ENCODE measurements at places on chromosomes 1 and 21.

- no peak for DNase-seq
These were observed 3.8 kb downstream of the NCDN start for GRCh38 chr1:35561297-35561971.

- DNase-seq, result no peak
These were observed 777.5 kb downstream of the ADGRL2 start for GRCh38 chr1:82578086-82578726.

- DNase-seq, result no peak
These were observed 68.3 kb downstream of the MPZL1 start for GRCh38 chr1:167790117-167790516.

GRCh38 chr21:14241297-14241696 is 25.3 kb downstream of the RBM11 start:
- DNase-seq, result no peak

- DNase-seq, result peak; percentile 4
These were observed 117.8 kb downstream of the HHAT start for GRCh38 chr1:210446479-210446878.

GRCh38 chr1:21344098-21344749 is 54.0 kb upstream of the ECE1 start:
- no peak for DNase-seq
